Neural crest cell (in vitro differentiated cells): ENCODE measurements at places on chromosomes 4 and X. TPM values are rescaled to one million over a fixed set of nuclear protein-coding genes. Genes with fewer than 3 reads are reported as not detected.

CYSLTR1 gene
- not detected in 2 replicates for total RNA-seq

APLN gene
- total RNA-seq: 1.2 and 1.3 TPM in 2 replicates

LUZP4 gene
- total RNA-seq: not detected in 2 replicates

VCX gene
- 0.28 TPM in 1 of 2 replicates, not detected in the other for total RNA-seq

ETDB gene
- not detected in 2 replicates for total RNA-seq

TMEM144 gene
- total RNA-seq: 1.6 and 1.8 TPM in 2 replicates

SMIM31 gene
- not detected in 2 replicates for total RNA-seq

SYP gene
- total RNA-seq: 10.2 and 10.8 TPM in 2 replicates

GRCh38 chr4:169765835-169766234, 8.1 kb upstream of the HPF1 start:
- H3K36me3 ChIP-seq: no peaks in the 10 kb centered on the region
- H3K4me1 ChIP-seq: no peaks in the 10 kb centered on the region
- DNase-seq: no peak
- no peak overlapping the region for H3K4me3 ChIP-seq
- no peak overlapping the region for H3K27ac ChIP-seq
- H3K27me3 ChIP-seq: peaks cover 2% of the 10 kb centered on the region

GRCh38 chr4:140756319-140757231, at the start of gene TBC1D9:
TSS of gene TBC1D9 (minus strand) at chr4:140756385. CDS start at chr4:140756045, 340 bp downstream.
- H3K4me3 ChIP-seq: peak within 1 kb of the TSS; percentile 93
- H3K27ac ChIP-seq: peak within 1 kb of the TSS; percentile 89
- H3K36me3 ChIP-seq: peaks cover 11% of the 10 kb centered on the region
- peaks cover 2% of the 10 kb centered on the region for H3K27me3 ChIP-seq
- peak; percentile 61 for DNase-seq
- H3K4me1 ChIP-seq: peaks cover 31% of the 10 kb centered on the region

GRCh38 chrX:86455495-86455894, 307.2 kb downstream of the DACH2 start:
- H3K27me3 ChIP-seq: no peaks in the 10 kb centered on the region
- no peak overlapping the region for H3K27ac ChIP-seq
- no peaks in the 10 kb centered on the region for H3K36me3 ChIP-seq

DNA sequence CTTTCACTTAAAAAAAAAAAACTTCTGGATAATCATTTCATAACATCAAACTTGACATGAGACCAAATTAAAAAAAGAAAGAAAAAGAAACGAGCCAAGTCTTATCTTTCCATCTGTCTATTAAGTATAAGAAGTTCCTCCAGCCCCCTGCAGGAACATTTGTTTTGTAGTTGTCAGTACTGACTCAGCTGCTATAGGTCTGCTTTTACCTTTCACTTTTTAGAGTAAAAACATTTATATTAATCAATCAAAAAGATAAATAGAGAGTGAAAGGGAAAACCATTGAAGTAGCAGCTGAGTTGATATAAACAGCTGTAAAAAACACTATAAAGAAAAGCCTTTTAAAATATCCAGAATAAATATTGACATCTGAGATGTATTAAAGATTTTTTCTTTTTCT, 46.1 kb downstream of the CCDC158 start:
- no peak for DNase-seq
- H3K4me3 ChIP-seq: no peak overlapping the region
- no peaks in the 10 kb centered on the region for H3K36me3 ChIP-seq
- no peak overlapping the region for H3K27ac ChIP-seq
- peaks cover 58% of the 10 kb centered on the region for H3K27me3 ChIP-seq

DNA sequence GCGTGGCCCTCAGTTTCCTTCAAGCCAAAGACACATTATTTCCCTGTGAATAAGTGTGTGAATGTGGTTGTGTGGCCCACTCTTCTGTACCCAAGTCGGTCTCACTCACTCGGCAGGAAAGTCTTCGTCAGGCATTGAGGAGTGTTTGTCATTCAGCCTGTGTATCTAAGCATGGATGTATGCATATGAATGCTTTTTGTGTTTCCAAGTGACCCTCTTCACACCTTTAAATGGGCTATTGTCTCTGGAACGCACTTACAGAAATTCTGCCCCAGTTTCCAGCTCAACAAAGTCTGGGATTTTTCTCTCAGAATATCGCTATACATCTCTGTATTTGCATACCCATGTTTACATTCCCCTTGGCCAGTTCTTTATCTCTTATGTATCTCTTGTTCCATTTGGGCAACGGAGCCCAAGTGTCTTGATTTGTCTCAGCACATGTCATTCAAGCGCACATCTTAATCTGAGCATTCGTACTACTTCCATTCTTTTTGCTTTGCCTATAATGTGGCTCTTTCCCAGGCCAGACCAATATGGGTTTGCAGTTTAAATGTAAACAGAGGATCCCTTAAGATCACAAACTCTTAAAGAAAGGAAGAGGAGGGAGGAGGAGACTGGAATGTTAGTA, 4.8 kb downstream of the BCOR start:
- H3K36me3 ChIP-seq: no peaks in the 10 kb centered on the region
- no peak overlapping the region for H3K27ac ChIP-seq
- DNase-seq: no peak
- peaks cover 57% of the 10 kb centered on the region for H3K4me1 ChIP-seq
- peak overlapping the region; percentile 20 for H3K4me3 ChIP-seq

- DNase-seq: no peak
- H3K36me3 ChIP-seq: no peaks in the 10 kb centered on the region
- no peaks in the 10 kb centered on the region for H3K4me1 ChIP-seq
- no peak overlapping the region for H3K27ac ChIP-seq
Observed at GRCh38 chr4:174464949-174465348, 57.3 kb downstream of the HPGD start.

GRCh38 chrX:129642641-129643040, 12.1 kb downstream of the APLN start:
- H3K4me1 ChIP-seq: peaks cover 6% of the 10 kb centered on the region
- peaks cover 19% of the 10 kb centered on the region for H3K27me3 ChIP-seq
- no peak overlapping the region for H3K4me3 ChIP-seq
- H3K36me3 ChIP-seq: no peaks in the 10 kb centered on the region
- no peak for DNase-seq
- no peak overlapping the region for H3K27ac ChIP-seq
